ENCODE measurements at places on chromosomes 16 and 17.
A peak's percentile ranks its signal among the peaks of the same experiment; 100 is the strongest.

- DNase-seq, result no peak
Measured at GRCh38 chr17:43051969-43052368, 26.9 kb downstream of the RND2 start.

DNA sequence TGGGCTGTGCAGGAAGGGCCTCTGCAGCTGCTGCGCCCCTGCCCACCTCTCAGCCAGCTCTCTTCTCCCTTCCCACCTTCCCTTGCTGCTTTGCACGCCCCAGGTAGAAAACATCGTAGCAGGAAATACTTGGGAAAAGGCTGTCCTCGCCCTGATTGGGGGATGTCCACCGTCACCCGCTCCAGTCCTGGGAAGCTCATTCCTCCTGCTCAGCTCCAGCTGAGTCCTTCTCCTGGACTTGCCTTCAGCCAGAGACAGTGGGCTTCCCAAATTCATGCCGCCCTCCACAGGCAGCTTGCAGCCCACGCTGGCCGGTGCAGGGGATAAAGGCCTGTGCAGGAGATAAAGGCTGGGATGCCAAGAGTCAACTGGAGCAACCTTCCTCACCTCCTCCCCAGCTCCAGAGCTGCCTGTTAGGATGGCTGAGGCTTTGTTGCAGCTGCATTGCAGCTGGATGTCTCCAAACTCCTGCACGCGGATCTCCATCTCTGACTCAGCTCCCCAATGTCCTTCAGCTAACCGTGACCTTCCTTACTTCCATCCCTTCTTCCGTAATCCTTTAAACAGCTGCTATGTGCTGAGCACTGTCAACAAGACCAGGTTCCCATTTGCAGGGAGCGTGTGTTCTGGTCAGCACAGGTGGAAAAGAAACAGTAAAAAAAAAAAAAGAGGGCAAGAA, 402.0 kb upstream of the TNRC6C start:
- no peak for DNase-seq

- DNase-seq, result no peak
Measured at GRCh38 chr16:693766-694165, 3.6 kb upstream of the WDR24 start.

DNA sequence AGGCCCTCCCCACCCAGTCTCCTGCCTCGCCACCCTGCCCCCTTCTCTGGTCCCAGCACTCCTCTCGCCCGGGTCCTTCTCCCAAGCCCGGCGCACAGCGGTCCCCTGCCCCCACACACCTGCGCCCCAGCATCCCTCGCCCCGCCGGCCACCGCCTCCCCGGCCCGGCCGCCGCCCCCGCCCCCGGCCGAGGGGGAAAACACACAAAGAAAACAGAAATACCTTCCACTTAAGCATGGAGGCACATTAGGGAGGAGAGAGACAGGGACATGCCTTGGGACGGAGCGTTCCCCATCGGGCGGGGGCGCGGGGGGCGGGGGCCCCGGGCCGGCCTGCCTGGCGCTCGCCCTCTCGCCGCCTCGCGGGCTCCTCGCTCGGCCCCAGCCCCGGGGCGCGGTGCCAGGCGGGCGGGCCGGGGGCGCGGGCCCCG, 326 bp downstream of the SRCIN1 start:
- no peak for DNase-seq

GRCh38 chr17:4574448-4575045, 9.8 kb upstream of the SMTNL2 start:
- DNase-seq, result no peak

DNA sequence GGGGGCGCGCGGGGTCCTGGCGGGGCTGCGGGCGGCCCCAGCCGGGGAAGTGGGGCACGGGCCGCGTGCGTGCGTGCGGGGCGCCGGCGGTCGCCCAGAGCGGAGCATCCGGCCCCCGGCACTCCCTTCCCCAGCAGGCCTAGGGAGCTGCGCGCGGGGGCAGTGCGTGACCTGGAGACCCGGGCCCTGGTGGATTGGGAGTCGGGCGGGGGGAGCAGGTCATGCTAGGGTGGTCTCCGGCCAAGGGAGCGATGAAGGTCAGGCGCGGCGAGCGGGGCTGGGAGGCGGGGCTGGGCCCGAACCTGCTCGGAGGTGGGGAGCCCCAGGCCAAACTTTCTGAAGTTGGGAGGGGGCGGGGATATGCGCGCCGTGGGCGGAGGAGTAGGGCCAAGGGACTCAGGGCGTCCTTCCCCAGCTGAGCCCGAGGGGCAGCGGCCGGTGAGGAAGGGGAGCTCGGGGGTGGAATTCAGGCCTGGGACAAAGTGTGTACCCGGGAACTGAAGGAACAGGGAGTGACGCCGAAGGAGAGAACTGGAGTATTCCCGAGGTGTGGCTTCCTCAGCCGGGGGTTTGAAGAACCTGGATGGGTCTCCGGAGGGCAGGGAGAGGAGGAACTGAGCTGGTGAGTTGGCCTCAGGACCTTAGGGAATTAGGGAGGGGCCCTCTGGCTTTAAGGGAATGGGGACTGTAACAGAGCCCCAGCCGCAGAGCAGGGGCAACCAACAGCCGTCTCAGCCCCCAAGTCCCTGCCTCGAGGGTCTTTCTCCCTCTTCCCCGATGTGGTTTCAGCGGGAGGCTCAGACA, 589 bp downstream of the XYLT2 start:
- peak; percentile 75 for DNase-seq

- no peak for DNase-seq
Measured at GRCh38 chr17:83125515-83126274, 46.3 kb downstream of the METRNL start.

All from right kidney (tissue), 9 donors.